ENCODE measurements at places on chromosomes 5 and 9. TPM values are rescaled to one million over a fixed set of nuclear protein-coding genes. Genes with fewer than 3 reads are reported as not detected.

The SNX2 gene
- total RNA-seq: 44.8 TPM

The PRXL2C gene
- 10.6 TPM for total RNA-seq

The LRRC14B gene
- total RNA-seq: not detected

GRCh38 chr9:100595391-100596199 lies 17.7 kb downstream of the CAVIN4 start:
- no peak for DNase-seq

DNA sequence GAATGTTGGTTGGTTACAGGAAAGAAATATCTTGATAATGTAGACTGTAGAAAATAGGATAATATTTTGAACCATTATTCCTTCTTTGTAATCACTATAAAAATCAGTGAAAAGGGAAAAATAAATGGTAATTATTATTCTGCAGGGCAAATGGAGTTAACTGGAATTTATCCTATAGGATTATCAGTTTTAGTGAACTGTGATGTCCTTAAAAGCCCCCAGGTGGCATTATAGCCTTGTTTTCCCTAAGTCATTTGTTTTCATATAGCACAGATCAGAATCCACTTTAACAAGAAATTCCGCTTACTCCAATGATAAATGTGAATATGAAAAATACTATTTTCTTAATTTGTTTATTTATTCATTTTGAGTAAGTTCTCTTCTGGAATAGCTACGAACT lies 26.2 kb upstream of the WDR41 start:
- no peak for DNase-seq

- DNase-seq: peak; percentile 86
These were observed 132.6 kb downstream of the MRPL36 start for GRCh38 chr5:1666812-1667588.

The CTXN3 gene
- not detected for total RNA-seq

- DNase-seq: no peak
These were observed 267.4 kb upstream of the VLDLR start for GRCh38 chr9:2354216-2354615.

GRCh38 chr5:107514305-107514704 lies 156.4 kb downstream of the EFNA5 start:
- DNase-seq: no peak

The F12 gene
- total RNA-seq: 14.5 TPM

DNA sequence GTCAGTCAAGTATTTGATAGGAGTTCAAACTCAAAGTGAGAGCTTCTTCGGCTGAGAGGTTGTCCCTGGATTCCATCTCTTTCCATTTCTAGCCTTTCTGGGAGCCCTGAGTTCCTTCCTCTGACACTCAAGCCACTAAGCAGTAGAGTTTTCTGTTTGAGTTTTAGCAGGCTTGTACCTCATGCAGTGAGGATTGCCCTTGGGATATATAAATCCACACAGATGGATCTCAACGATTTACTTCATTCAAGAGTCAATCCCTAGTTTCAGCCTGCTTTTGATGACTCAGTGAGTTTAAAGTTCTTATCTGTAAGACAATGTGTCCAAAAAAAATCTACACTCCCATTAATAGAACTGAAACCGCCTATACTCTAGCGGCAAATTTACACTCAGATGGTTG lies 2240.9 kb upstream of the WWC1 start:
- no peak for DNase-seq

DNA sequence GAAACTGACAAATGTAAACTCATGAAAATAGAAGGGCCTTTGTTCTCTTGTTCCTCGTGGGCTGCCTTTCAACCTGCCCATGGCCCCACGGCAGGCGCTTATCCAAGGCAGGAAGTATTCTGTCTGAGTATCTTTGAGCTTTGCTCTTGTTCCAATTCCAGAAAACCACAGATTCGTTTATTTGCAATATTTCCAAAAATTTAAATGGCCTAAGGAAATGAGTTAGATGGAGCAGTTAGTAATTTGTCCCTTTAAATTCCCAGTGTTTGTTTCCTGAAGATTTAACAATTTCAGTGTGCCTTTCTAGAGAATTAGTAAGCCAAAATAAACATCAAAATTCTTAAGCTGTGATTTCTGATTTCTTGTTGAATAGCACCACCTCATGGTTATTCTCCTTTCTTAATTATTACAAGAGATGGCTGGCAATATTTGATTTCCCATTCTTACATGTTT lies 299.4 kb upstream of the RASA1 start:
- no peak for DNase-seq

GRCh38 chr5:74647096-74647495 lies 6.6 kb upstream of the ENC1 start:
- DNase-seq: no peak

The CEMIP2 gene
- 48.6 TPM for total RNA-seq

GRCh38 chr5:157955541-157956172 lies 96.7 kb upstream of the CLINT1 start:
- no peak for DNase-seq

DNA sequence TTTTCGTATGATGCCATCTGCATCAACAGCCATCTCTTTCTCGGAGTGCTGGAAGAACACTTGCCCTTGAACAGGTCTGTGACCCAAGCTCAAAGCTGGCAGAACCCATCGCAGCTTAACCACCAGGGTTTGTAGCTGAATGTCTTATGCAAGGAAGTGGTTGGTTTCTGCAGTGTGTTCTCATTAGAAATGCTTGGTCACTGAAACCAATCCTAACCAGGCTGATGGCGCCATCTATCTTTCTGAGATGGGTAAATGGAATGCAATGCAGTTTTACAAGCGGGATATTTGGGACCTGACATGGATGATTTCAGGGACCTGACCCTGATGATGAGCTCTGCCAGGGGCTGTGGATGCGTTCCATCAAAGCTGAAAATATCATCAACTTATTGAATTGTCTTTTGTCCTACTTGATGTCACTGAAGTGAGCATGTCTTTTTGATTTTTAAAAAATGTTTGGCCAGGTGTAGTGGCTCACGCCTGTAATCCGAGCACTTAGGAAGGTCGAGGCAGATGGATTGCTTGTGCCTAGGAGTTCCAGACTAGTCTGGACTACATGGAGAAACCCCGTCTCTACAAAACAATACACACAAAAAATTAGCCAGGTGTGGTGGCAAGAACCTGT lies 28.7 kb downstream of the DMRT3 start:
- DNase-seq: no peak

DNA sequence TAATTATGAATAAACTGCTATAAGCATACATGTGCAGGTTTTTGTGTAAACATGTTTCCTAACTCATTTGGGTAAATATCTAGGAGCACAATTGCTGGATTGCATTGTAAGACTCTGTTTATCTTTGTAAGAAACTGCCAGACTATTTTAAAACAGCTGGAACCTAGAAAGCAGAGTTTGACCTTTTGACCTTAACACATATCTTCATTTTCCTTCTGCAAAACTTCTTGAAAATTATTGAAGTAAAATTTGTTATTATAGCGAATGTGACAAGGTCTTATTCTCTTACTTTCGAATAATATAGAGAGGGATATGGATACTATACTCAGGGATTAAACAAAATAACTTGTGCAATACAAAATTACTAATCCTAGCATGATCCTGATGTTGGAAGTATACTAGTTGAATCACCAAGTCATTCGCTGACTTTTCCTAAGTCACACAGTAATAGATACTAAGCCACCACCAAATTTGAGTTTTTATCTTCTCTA lies 3.2 kb upstream of the ANXA1 start:
- no peak for DNase-seq

The SPATA9 gene
- 0.99 TPM for total RNA-seq

GRCh38 chr5:145775893-145776444 lies 59.2 kb downstream of the PRELID2 start:
- no peak for DNase-seq

The FOXD4L3 gene
- not detected for total RNA-seq

The GOLGA1 gene
- total RNA-seq: 23.4 TPM

The HAVCR1 gene
- not detected for total RNA-seq

DNA sequence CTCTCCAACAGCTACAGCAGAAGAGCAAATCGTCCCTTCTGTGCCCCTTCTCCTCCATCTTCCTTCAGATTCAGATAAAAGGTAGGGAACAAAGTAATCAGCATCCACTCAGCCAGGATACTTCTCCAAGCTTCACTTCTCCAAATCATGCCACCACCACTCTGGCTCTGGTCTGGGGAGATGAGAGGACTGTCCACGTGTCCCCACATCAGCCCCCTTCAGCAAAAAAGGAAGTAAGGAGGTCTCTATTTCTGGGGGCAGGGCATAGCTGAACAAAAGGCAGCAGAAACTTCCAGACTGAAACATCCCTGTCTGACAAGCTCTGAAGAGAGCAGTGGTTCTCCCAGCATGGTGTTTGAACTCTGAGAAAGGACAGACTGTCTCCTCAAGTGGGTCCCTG lies 116.9 kb downstream of the C5orf15 start:
- no peak for DNase-seq

- DNase-seq: peak; percentile 80
These were observed 107.2 kb downstream of the C5orf15 start for GRCh38 chr5:133861161-133861737.

DNA sequence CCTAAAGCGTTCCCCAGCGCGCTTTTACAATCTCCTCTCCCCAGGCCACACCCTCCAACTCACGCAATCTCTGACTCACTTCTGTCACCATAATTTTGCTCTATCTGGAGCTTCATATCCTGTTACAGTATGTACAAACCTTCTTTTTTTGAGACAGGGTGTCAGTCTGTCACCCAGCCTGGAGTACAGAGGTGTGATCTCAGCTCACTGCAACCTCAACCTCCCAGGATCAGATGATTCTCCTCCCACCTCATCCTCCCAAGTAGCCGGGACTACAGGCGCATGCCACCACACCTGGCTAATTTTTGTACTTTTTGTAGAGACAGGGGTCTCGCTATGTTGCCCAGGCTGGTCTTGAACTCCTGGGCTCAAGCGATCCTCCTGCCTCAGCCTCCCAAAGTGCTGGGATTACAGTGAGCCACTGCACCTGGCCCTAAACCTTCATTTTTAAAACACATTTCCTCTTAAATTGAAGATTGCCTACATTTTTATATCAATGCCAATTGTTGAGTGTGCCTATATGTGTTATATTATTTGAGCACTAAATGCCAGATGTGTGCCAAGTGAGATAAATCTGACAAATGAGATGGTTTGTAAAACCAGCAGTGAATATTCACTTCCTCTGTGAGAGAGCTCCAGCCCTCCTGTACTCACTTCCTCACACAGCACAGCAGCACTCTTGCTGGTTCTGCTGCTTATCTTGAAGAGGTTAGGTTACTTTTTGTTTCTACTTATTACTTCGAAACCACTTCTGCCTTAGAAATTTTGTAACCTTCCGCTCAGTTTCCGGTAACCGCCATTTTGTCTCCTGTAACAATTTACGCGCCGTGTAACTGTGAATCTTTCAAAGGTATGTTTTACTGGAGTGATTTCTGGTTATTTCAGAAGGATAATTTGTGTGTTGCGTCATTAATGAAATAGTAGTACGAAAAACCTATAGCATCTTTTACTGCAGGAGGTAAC lies 57.9 kb downstream of the DOCK8 start:
- DNase-seq: no peak

GRCh38 chr5:81803812-81804211 lies 52.9 kb upstream of the SSBP2 start:
- no peak for DNase-seq

The CYLC2 gene
- not detected for total RNA-seq

DNA sequence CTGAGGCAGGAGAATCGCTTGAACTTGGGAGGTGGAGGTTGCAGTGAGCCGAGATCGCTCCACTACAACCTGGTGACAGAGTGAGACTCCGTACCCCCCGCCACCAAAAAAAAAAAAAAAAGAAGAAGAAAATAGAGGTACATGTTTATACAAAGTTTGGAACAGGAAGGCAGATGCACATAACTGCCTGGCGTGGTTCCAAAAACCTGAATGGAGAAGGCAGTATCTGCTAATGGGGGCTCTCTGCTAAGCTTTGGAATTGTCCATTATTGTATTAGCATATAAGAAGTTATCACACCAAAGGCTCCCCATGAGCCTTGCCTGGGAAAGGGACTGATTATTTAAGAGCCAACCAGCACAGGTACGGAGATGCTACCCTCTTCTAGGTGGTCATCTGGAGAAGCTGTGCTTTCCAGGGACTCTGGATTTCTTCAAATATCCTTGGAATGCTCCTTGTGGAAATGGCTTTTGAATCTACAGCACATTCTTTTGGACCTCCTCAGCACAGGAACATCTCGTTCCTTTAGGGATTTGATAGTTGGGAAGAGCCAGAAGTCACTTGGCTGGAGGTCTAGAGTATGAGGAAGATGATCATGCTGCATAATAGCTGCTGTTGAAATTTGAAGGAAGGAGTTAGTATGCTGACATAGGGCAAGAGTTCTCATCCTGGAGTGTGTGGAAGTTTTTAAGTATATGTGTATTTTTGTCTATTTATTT lies 42.5 kb upstream of the ABCA1 start:
- no peak for DNase-seq

GRCh38 chr5:155826611-155827507 lies 500.1 kb upstream of the SGCD start:
- DNase-seq: no peak

The CLIC3 gene
- 328 TPM for total RNA-seq

The BTNL3 gene
- not detected for total RNA-seq

DNA sequence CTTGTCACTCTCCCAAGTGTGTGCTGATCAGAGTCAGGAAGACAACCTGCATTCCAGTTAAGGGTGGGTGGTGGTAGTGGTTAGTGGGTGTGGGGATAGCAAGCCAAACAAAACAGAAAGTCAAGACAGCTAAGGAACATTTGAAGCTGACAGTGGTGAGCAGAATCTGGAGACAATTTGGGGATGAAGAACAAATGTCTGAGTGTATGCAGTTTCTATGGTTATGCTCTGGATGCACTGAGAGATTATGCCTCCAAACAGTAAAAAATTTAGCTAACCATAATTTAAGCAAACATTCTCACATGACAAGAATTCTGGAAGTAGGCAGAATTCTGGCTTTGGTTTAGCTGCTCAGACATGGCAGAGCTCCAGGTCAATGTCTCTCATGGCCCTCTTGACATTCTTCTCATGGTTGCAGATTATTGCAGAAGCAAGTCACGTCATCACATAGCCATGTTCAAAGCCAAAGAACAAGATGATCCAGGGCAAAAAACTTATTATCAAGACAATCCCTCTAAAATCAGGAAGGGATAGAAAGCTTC lies 148.7 kb downstream of the LURAP1L start:
- DNase-seq: peak; percentile 51

DNA sequence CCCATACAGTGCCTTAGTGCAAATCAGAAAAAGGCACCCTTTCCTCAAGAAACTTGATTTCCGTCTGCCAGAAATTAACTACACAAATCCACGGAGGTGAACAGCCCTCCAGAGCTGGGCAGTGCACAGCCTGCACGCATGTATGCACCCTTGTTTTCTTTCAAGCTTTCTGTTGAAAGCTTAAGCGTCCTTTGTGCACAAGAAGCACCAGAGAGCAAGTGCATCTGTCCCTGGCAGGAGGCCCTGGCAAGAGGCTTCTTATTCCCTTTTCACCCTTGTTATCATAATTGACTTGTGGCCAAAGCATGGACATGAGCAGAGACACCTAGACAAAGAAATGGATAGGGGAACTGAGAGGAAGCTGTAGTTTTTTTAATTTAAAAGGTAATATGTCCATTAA lies 47.4 kb upstream of the ATG10 start:
- no peak for DNase-seq

GRCh38 chr5:150304481-150305081 lies 1.9 kb upstream of the ARSI start:
- DNase-seq: no peak

The ADAMTS13 gene
- total RNA-seq: 1.7 TPM

- DNase-seq: no peak
These were observed 128.1 kb downstream of the GIN1 start for GRCh38 chr5:102991802-102992201.

Data from lower leg skin (tissue), 4 donors.